ENCODE measurements at places on chromosomes 12 and 14.
A peak's percentile ranks its signal among the peaks of the same experiment; 100 is the strongest.

DNA sequence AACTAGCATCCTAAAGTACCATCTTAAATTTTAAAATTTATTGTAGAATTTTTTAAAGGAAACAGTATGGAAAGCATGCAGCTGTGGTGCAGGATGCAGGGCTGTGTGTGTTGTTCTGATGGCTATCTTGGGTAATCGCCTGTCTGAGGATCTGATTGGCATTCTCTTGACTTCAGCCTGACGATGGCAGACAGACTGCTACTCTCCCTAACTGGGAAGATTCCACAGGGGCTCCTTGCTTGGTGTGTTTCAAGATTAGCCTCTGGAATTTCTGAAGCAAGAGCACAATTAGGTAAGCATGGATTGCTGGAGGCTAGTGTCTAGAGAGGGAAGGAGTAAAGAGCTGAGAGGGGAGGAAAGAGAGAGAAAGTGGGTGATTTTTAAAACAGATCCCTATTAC, 696.8 kb upstream of the LRFN5 start:
- no peak for DNase-seq

GRCh38 chr14:90499121-90499520, 102.3 kb downstream of the CALM1 start:
- DNase-seq, result no peak

- no peak for DNase-seq
Observed at GRCh38 chr12:8696442-8697090, 1.2 kb upstream of the RIMKLB start.

DNA sequence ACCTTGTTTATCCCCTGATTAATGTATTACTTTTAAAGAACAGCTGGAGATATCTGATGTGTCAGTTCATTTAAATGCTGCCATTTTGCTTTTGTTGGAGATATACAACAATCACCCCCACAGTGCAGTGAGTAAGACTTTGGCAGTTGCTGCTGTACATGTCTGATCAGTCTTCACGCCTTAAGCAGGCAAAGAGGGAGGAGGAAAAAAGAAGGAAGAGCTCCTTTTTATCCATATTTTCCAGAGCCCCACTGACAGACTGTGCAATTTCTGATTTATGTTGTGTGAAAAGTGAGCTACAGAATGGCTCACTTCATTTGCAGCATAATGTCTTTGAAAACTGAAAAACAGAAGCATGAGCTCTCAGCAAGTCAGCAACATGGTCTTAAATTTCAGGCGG, 319.7 kb upstream of the LRIG3 start:
- no peak for DNase-seq

DNA sequence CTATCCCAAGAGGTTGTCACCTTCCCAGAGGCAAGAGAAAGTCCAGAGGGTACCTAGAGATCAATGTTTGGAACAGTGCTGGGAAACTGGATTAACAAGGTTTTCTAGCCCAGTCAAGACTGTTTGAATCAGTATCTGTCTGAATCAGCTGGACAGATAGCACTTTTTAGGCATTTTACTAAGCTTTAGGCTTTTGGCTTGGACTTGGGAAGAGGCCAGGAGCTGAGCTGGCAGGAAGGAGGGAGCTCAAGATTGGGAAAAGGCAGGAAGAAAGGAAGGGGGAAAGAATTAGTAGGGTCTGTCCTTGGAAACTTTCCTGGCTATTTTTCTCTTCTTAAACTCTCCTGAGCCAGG, 8.3 kb downstream of the IKZF4 start:
- no peak for DNase-seq

DNA sequence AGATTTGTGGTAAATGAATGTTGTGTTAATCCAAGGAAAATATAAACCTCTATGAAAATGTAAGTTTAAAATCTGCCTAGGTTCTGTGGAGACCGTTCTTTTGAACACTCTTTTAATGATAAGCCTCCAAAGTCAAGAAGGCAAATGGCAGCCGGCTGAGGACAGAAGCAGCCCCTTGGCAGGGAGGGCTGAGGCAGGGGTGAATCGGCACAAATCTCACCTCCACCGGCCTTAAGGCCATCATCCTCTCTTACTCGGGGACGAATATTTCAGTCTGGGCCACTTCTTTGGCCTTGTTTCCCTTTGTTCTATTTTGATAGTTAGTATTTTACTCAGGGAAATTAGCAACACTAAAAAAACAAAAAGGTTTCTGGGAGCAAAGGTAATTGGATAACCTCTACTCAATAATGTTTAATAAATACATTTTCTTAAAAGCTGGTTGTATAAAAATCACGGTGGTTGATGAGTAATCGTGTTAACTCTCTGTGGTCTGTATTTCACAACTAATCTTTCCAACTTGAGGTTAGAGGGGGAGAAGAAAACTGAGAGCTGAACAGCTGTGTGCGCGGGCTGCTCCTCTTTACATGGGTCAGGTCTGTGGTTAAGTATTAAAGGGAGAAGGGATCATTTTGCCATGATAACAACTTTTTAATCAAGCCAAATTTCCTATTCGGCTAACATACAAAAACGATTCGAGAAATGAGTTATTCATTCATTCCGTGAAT, 18.6 kb downstream of the LGMN start:
- DNase-seq, result peak; percentile 17

DNA sequence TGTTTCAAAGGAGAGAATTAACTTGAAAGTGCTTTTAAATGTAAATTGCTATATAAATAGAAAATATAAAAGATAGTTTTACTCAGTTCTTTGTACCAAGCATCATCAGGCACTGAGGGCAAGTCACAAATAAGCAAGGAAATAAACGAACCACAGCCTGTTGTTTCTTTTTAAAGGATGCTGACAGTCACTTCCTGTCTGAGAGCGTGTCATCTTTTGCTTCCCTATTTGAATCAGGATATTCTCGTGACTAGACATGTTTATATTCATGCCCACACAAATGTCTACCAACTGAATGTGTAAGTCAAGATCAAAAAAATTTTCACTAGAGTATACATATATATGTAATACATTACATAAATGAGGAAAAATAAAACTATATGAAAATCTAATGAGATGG, 31.4 kb upstream of the SLC2A13 start:
- no peak for DNase-seq

DNA sequence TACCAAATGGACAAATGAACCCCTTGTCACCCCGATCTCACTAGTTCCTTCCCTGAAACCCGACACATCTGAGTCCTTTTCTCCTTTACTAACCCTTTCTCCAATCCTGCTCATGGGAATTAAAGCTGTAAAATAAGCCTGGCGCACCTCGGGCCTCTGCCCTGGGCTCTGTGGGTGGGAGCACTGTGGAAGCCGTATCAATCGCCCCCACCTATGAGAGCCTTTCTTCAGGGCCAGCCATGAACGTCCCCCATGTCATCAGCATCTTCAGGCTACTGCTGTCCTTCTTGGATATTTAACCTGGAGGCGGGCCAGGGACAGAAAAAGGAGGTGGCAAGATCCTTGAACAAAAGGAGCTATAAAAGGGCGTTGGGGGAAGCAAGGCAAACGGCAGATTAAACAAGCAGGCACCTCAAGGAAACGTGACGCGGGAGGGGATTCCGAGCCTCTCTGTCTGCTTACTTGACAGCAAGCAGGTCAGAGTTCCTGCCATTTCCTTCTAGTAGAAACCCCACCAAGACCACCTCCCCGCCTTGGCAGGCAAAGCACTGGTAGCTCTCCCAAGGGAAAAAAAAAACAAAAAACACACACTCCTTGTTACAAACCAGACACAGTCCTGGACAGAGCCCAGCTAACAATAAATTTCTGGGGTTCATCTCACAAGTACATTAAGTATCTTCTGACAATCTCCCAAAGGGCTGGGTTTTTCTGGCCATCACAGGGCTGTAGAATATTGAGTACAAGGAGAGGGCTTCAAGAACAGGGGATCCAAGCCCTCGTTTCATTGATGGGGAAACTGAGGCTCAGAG, 62.9 kb downstream of the DPF3 start:
- no peak for DNase-seq

DNA sequence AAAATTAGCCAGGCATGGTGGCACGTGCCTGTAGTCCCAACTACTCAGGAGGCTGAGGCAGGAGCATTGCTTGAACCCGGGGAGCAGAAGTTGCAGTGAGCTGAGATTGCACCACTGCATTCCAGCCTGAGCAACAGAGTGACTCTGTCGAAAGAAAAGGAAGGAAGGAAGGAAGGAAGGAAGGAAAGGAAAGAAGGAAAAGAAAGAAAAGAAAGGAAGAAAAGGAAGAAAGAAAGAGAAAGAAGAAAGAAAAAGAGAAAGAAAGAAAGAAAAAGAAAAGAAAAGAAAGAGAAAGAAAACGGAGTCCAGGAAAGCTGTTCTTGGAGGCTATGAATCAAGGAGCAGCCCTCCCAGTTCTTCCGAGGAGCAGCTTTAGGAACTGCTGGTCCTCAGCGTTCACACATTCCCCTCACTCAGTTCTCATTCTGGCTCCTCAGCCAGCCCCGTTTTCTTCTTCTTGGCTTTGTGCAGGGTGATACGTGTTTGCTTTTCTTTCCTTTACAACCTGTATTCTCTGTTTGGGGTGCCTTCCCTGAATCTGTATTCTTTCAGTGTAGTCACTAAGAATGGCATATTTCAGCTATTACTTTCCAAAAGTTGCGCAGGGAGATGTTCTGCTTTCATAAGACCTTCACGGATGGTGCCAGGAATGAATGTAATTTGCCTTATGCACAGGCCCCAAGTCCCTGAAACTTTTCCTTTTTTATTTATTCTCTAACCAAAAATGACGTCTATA, 12.2 kb downstream of the FBXL14 start:
- no peak for DNase-seq

DNA sequence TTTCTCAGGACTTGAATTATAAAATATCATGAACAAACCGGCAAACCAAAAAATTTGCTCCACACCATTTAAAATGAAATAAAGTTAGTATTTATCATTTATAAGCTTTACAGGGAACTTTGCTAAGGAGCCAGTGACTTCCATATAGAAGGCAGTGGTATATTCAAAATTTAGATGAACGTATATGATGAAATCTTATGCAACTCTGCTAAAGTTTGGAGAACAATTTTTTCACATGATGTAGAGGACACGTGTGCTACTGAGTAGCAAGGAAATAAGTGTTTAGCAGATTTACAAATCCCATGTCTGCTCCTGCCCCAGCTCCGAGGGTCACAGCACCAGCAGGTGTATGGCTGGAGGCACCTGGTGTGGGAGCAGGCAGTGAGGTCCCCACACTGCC, 70.8 kb upstream of the IFNG-AS1 start:
- DNase-seq, result no peak

DNA sequence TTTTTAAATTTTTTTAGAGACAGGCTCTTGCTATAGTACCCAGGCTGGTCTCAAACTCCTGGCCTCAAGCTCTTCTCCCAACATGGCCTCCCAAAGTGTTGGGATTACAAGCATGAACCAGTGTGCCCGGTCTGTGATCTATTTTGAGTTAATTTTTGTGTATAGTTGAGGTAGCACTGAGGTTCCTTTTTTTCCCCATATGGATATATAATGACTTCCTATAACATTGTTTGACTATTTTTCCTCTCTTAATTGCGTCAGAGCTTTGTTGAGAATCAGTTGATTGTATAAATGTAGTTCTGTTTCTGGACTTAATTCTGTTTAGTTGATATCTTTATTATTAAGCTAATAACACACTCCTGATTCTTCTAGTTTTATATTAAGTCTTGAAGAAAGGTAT, 8.6 kb upstream of the M6PR start:
- DNase-seq, result no peak

DNA sequence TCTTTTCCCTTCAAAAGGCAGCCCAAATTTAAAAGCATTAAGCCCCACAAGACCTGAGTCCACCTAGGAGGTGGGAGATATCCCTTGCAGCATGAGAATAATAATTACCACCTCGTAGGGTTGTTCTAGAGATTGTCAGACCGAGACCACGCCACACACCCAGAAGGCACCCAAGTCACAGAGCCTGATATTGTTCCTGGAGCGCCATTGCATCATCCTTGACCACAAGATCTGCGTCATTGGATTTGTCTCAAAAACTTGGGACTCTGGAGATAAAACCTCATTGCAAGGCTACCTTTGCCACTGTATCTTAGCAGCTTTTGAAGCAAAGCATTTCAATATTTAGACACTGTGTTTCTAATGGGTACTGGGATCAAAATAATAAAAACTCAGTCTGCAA, 29.4 kb upstream of the PPP2R5C start:
- no peak for DNase-seq

- DNase-seq, result no peak
Observed at GRCh38 chr12:80242321-80242720, 143.0 kb downstream of the OTOGL start.

- no peak for DNase-seq
Observed at GRCh38 chr14:50533241-50533705, 904 bp upstream of the MAP4K5 start.

- no peak for DNase-seq
Observed at GRCh38 chr14:97723351-97723750, 926.2 kb downstream of the VRK1 start.

GRCh38 chr12:28446031-28446430, 255.8 kb downstream of the CCDC91 start:
- no peak for DNase-seq

GRCh38 chr12:12529783-12530421, 32.8 kb downstream of the DUSP16 start:
- no peak for DNase-seq

GRCh38 chr14:53925201-53925766, 31.3 kb downstream of the BMP4 start:
- no peak for DNase-seq

- DNase-seq, result no peak
Observed at GRCh38 chr14:89400529-89400928, 16.5 kb downstream of the FOXN3 start.

Measured in fibroblast of the conjunctiva (primary cell).